A549 treated with Mapracorat at 1 μM for 4 hours (cell line): ENCODE measurements at places on chromosomes 2 and 18. TPM values are rescaled to one million over a fixed set of nuclear protein-coding genes. Genes with fewer than 3 reads are reported as not detected.

The SLC5A7 gene
- total RNA-seq, result not detected in 5 replicates

The REG1B gene
- total RNA-seq, result not detected in 5 replicates

The STK16 gene
- 28.7 to 32.1 TPM (median 29.8 TPM) in 5 replicates for total RNA-seq

The EGR4 gene
- total RNA-seq, result 0.20 to 0.34 TPM (median 0.28 TPM) in 5 replicates

The MEIS1 gene
- total RNA-seq, result 1.2 to 2.6 TPM (median 1.6 TPM) in 5 replicates

The PASK gene
- 5.7 to 9.3 TPM (median 8.0 TPM) in 5 replicates for total RNA-seq

The TNFAIP6 gene
- total RNA-seq, result 0.68 to 1.5 TPM (median 0.78 TPM) in 5 replicates

The MEP1B gene
- 0.05 TPM in 1 of 5 replicates, not detected in the others for total RNA-seq

The IL37 gene
- not detected in 5 replicates for total RNA-seq

The DDX1 gene
- 120 to 151 TPM (median 125 TPM) in 5 replicates for total RNA-seq

The KCNIP3 gene
- total RNA-seq, result 0.97 to 2.3 TPM (median 2.1 TPM) in 5 replicates

The MGAT4A gene
- total RNA-seq, result 1.7 to 2.5 TPM (median 2.4 TPM) in 5 replicates

The CGREF1 gene
- 7.3 to 9.0 TPM (median 8.4 TPM) in 5 replicates for total RNA-seq

The NTSR2 gene
- total RNA-seq, result 0.10 to 0.17 TPM in 2 of 5 replicates, not detected in the others

The PIEZO2 gene
- total RNA-seq, result 0.47 to 1.0 TPM (median 0.80 TPM) in 5 replicates

The GULP1 gene
- 25.8 to 41.3 TPM (median 29.9 TPM) in 5 replicates for total RNA-seq

The CYRIA gene
- total RNA-seq, result 0.15 to 0.86 TPM (median 0.28 TPM) in 5 replicates

The RNU2-63P gene
- total RNA-seq, result not detected in 5 replicates

The GAL3ST2 gene
- 0.15 to 0.42 TPM (median 0.25 TPM) in 5 replicates for total RNA-seq
